Stimulated activated CD8-positive, alpha-beta memory T cell treated with anti-CD3 and anti-CD28 coated beads, Interleukin-4, amount 100 ng/mL, for 4 hours (primary cell): ENCODE measurements at places on chromosomes 5 and 9.

GRCh38 chr9:121999556-121999955 lies 93.6 kb downstream of the TTLL11 start:
- no peak for DNase-seq

DNA sequence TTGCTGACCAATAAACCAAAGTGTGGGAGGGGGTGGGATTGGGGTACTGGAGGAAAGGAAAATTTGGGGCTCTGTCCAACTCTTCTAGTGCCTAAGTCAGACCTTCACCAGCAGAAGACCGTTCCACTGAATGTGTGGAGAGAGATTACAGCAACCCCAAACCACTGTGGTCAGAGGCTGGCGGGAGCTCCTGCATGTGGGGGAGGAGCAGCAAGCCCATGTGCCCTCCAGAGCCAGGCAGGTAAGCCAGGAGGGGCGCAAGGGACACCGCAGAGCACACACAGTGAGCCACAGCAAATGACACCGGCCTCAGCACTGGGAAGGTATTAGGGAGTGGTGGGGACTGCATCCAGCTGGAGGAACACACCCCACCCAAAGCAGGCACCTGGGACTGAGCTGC lies 62.9 kb downstream of the SMIM23 start:
- DNase-seq: no peak

GRCh38 chr9:84270847-84271530 lies 69.6 kb downstream of the SLC28A3 start:
- no peak for DNase-seq

GRCh38 chr5:2879701-2880100 lies 128.2 kb upstream of the IRX2 start:
- DNase-seq: no peak

DNA sequence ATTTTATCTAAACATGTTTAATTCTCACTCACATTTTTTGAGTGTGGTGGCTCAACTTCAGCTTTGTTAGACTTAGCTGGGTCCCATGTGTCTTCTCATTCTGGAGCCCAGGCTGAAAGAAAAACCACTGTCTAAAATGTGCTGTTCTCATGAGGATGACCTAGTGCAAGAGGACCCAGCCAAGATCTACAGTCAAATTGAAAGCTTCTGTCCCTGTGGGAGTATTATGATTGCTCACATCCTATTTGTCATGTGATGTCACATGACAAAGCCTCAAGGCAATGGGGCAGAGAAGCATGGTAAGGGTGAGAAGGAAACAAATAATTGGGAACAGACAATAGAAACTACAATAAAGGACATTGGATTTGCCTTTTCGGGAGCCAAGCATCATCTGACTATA lies 113.4 kb upstream of the ASTN2 start:
- DNase-seq: no peak

DNA sequence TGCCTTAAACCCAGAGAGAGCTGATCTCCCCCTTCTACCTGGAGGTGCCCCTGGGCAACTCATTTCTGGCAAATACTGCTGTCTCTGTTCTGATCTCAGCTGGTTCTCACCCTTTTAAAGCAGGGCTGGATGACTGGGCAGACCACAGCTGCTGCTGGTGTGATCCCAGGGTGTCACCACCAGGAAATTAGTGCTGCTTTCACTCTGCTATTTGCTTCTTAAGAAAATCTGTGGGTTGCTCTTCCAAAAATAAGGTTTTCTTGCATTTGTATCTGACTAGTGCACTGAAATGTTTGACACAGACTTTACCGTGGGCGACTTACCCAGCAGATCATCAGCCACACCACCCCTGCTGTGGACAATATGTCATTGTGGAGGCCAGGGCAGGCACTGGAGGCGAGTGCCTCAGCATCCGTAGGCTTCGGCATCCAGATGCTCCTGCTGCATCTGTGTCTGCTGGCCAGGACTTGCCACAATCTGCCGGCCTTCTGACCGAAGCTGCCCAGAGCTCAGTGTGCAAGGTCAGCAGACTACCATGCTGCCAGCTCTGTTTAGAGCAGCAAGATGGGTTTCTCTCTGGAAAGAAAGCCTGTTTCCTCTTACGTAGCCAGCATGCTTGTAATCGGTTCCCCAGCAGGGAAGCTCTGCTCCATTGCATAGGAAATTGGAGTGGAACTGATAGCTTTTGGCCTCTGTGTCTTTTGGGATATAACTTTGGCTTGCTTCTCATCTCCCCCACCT lies 13.6 kb downstream of the ARHGAP26 start:
- DNase-seq: no peak

GRCh38 chr5:113223831-113224604 lies 210.8 kb downstream of the TSSK1B start:
- no peak for DNase-seq

GRCh38 chr9:110942522-110942921 lies 95.7 kb downstream of the LPAR1 start:
- no peak for DNase-seq

DNA sequence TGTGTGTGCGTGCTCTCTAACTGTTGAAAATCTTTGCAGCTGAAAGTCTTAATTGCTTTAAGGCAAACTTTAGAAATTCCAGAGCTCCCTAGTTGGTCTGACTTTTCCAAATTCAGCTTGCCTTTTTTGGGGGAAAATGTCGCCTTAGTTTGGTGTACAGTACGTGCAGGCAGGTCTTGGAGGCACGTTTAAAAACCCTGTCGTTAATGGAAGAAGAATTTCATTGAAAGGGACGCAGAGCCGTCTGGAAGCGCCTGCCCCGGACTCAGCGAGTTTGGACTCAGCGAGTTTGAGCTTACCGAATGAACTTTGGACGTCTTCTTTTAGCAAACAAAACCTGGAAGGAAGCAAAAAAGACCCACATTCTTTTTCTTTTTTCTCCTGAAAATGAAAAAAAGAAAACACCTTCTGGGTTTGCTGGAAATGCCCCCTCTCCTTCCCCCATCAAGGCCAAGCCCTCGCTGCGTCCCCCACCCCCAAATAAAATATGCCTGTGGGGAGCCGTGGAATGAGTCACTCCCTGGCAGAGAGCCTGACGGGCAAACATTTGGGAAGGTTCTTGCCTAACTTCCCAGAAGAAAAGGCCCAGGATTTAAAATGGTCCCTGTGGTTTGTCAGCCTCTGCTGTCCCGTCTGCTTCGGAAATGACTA lies 1.5 kb downstream of the NEK6 start:
- no peak for DNase-seq

GRCh38 chr5:91329283-91329682 lies 53.8 kb downstream of the ARRDC3 start:
- no peak for DNase-seq

DNA sequence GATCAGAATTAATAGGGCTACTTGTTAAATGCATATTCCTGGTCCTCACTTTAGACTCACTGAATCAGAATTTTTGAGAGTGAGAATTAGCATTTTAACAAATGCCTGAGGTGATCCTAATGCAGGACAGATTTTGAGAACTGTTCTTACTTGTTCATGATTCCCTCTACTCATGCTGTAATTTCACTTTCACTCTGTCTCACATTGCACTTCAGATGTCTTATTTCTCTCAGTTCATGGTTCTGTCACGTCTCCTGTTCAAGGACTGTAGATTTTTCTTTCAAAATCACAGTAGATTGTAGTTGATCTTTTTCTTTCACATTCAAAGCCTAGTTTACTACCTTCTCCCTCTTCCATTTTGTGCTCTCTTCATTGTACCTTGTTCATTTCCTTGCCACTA lies 54.3 kb downstream of the ADGRV1 start:
- no peak for DNase-seq

DNA sequence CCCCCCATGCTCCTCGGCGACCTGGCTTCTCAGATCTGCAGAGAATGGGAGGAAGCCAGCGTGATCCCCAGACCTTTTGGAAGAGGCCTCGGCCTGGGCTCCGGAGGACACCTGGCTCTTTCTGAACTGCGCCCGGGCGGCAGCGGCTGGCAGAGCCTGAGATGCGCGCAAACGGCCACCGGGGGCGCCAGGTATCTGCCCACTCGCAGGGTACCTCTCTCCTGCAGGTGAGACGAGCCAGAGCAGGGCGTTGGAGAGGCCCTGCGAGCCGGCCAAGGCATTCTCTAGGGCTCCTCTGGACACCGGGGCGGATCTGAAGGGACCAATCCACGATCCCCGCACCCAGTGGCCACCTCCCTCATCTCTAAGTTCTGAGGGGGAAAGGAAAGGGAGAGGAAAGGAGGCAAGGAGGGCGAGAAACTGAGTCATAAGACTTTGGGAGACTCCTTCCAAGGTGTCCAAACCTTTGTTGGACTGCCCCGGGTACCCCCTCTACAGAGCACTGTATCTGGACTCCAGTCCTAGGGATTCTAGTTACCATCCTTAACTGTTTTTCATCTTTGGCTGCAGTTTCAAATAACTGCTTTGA lies 55.0 kb upstream of the SLC46A2 start:
- DNase-seq: no peak

GRCh38 chr5:88967633-88968585 lies 84.9 kb upstream of the MEF2C start:
- DNase-seq: no peak

DNA sequence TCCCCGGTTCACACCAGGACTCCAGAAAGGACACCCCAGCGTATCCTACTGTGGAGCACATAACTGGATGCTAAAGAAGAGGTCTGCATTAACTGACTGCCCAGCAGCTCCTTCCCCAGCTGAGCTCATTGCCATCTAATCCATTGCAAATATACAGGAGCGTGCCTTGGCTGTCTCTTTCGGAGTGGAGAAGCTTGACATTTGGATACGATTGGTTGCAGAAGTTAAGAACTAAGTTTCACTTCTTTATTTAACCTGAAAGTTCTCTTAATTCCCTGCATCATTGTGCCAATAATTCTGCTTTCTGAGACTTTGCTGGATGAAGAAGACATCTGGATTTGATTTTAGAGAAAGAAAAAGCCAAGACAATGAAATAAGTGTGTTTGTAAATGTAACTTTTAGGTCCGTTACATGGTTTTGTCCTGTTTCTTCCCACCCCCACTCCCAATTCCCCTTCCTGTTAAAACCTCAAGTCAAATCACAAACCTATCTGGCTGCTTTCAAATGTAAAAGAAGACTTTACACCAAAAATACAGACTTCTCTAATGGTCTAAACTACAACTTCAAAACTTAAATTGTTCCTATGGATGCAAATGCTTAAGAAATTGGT lies 33.9 kb downstream of the TAS2R1 start:
- DNase-seq: no peak

DNA sequence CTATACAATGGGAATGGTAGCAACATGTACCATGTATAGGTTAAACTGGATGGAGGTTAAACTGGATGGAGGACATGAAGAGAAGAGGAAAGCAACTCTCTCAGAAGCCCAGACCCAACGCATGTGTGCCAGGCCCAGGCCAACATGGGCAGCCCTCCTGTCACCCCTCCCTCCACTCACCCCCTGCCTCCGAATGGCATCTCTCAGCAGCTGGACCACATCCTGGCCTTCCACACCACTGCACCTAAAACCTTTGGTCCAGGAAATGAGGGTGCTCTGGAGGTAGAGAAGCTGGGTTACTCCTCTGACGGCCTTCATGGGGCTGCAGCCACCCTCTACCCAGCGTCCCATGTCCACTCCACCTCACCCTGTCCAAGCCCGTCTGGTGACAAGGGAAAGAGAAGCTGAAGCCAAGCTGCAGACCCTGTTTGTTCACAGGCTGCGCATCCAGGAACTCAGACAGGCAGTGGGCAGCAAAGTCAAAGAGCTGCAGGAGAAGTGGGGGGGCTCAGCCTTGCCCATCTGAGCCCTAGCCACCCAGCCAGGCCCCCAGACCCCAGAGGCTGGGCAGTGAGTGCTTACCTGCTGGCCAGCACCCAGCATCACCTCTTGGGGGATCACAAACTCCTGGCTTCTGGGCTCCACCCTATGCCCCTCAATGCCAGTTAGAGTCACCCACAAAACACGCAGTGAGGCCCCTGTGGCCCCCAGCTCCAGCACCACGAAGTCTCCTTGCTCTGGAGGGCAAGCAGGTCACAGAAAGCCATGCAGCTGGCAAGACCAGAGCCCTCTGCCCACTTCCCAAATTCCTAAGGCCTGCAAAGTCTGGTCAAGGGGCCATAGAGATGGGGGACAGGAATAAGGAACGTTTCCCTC lies 8.5 kb downstream of the HK3 start:
- DNase-seq: no peak

DNA sequence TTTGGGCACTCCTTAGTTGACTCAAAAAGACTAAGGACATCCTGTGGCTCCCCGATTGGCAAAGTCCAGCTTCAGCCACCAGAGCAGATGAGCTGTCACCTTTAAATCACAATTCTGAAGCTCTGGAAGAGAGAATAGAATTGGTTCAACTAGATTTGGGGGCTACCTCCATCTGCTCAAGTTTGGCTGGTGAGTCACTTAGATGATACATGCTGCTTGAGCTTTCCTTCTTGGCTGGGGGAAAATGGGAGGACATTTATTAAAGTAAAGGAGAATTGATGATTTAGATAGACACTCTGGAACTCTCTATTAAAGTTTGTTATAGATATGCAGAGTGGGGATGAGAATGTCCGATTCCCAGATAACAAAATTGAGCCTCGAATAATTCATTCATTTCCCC lies 30.0 kb upstream of the GRIA1 start:
- DNase-seq: no peak

DNA sequence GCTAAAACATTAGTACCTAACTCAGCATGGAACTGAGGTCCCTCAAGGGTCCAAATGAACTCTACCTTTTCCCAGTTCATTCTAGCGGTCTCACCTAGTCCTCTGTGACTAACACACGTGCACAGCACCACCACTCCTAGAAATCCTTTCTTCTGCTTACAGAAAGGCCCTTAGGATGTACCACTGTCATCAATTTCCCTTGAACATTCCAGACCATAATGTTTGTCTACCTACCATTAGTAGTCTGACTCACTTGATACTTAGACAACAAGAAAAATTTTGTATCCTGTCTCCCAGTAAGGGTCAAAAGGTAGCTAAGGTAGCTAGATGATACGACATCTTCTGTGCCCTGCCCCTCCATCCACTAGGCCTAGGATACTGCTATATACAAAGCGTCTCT lies 166.6 kb downstream of the TSSK1B start:
- no peak for DNase-seq

DNA sequence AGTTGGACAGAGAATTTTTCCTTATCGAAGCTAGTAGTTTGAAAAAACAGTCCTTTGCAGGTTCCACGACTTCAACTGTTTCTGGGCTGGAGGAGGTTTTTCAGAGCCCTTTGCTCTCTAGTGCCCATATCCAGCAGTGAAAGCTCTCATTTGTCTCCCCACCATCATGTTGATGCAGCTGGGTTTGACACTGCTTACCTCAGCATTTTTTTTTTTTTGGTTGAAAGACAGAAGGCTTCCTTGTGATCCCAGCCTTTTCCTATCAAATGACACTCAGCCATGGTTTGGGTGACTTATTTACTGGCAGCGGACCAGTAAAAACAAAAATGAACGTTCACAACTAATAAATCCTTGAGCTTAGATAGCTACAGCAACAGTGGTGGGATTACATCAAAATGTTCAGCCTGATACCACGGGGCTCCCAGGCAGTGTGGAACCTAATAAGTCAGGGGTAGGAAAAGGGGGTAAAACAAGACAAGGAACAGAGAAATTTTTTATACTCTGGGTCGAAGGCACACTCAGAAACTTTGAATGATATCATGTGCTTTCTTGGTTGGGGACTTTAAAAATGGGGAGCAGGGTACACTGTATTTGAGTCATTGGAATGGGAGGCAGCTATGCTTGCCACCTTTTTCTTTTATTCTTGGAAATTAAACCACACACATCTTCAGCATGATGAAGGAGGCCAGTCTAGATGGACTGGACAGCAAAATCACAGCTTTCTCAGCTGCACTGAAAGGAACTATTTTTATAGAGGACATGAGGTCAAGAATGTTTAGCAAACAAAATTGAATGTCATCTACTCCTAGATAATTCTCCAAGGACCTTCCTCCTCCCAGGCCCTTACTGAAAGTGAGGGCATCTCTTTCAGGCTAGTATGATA lies 308.9 kb upstream of the MPDZ start:
- no peak for DNase-seq

GRCh38 chr5:39301406-39301805 lies 62.9 kb downstream of the C9 start:
- no peak for DNase-seq
